ENCODE measurements at places on chromosomes 2 and 18.
A peak's percentile ranks its signal among the peaks of the same experiment; 100 is the strongest.

DNA sequence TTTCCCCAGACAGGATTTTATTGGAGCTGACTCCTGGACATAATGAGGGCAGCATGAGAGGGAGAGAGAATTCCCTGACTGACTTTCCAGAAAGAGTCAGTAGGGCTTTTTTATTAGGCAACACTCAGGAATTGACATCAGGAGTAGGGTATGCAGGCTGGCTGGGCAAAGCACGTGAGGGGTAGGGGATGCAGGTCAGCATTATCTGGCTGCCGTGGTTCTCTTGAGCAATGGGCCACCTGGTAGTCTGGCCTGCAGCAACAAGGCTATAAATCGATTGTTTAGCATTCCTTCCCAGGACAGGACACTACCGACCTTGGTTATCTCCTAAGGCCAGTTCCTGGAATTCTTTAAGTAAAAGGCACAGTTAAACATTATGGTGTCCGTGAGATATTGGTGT is 160.8 kb upstream of the AGAP1 start:
- DNase-seq, result no peak

DNA sequence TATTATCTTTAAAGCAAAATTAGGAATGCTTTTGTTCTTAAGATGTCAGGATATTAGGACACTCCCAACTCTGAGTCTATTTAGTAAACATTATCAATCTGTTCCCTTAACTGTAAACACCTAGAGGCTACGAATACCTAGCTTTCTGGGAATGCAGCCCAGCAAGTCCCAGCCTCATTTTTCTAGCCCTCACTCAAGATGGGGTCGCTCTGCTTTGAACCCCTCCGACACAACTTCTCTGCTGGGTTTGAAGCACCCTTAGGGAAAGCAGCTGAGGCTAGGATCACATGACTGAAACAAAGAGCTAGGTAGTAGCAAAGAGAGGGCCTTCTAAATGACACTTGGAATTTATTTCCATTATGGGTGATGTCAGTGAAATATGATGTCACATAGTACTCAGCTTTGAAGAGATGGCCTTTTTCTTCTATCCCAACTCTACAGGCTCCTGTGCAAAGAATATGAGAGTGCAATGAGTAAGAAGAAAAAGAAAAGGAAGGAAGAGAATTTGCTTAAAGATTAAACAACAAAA is 114.7 kb downstream of the CSRNP3 start:
- DNase-seq, result no peak

DNA sequence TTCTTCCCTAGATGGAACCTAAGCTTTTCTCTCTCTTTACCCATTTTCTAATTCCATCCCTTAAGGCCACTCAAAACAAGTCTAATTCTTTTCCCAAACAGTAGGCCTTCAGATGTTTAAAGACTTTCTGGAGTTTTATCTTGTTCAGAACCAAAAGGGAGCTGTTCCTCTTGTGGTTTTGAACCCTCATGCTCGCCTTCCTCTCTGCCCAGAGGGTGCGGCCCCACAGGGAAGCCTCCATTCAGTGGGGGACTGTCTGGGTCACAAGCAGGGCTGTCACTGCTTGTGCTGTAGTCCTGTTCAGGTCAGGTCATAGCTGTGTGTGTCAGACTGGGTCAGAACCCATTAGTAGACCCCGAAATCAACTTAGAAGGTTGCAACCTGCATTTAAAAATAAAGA is 56.5 kb downstream of the TET3 start:
- DNase-seq, result no peak

GRCh38 chr2:9897846-9898245 is 53.6 kb upstream of the GRHL1 start:
- no peak for DNase-seq

DNA sequence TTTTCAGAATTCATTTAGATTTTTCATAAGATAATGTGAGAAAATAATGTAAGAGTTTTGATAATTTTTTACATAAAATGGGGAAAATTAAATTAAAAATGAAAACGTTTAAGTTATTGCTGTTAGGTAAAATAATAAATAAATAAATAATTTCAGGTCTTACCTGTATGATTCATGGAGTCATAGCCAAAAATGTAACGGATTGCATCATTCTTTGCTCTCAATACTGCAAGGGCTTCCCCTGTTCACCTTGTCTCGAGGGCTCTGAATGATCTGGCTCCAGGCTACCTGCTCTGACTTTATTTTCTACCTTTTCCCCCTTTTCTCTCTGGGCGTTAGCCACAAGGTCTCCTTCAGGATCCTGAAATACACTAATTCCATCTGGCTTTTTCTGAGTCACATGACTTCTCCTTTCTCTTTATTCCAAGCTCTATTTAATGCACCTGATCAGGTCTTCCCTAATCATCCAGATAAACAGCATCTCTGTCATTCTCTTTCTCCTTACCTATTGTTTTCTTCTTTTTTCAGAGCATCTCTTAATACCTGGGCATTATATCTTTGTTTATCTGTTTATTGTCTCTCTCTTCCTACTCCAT is 30.0 kb upstream of the CFAP36 start:
- DNase-seq, result no peak

DNA sequence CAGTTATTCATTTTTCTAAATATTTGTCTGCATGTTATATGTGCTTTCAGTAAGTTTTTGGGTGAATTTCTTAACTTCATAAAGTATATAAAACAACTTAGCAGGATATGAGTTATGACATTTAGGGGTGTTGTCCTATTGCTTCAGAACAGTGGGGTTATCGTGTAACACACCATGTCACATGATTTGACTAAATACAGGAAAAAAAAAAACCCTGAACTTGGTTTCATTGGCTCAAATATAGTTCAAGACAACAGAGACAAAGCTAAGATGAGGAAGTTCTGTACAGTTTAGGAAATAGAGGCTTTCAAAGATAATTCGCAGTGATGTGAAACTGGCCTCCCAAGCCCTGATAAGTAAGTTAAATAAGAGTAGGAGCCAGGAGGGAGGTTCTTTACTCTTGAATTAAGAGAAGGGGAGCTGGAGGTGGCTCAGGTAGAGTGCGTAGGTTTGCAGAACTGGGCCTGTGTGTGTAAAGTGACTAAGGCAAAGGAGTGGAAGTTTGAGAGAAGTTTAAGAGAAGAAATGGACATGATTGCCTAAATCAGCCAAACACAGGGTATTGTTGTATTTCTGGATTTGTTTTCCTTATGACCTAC is 53.9 kb downstream of the LIMS1 start:
- no peak for DNase-seq

DNA sequence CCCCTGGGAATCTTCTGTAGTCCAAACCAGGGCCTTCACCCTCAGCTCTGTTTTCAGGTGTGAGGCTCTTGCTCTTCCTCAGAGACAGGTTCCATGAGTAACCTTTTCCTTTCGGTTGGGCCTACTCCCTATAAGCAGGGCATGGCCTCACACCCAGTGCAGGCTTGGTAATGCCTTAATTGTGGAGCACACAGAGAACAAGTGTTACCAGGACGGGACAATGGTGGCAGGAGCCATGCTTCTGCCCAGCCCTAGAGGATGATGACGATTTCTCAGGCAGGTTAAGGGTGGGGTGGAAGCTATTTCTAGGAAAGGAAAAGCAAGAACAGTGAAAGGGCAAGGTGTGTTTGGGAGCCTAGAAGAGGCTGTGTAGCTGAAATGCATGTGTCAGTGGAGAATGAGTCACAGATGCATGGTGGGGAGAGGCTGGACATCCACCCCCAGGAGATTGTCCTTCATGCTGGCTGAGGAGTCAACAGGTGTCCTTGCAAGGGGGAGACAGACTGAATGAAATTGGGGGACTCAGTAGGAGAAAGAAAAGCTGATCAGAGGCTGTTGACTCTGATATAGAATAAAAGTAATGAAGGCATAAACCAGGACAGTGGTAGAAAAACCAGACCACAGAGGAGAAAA is 22.0 kb upstream of the SERPINB12 start:
- DNase-seq, result no peak

- peak; percentile 6 for DNase-seq
These were observed 602.9 kb downstream of the NYAP2 start for GRCh38 chr2:226002438-226002837.

GRCh38 chr2:217919781-217920351 is 82.9 kb downstream of the TNS1 start:
- no peak for DNase-seq

DNA sequence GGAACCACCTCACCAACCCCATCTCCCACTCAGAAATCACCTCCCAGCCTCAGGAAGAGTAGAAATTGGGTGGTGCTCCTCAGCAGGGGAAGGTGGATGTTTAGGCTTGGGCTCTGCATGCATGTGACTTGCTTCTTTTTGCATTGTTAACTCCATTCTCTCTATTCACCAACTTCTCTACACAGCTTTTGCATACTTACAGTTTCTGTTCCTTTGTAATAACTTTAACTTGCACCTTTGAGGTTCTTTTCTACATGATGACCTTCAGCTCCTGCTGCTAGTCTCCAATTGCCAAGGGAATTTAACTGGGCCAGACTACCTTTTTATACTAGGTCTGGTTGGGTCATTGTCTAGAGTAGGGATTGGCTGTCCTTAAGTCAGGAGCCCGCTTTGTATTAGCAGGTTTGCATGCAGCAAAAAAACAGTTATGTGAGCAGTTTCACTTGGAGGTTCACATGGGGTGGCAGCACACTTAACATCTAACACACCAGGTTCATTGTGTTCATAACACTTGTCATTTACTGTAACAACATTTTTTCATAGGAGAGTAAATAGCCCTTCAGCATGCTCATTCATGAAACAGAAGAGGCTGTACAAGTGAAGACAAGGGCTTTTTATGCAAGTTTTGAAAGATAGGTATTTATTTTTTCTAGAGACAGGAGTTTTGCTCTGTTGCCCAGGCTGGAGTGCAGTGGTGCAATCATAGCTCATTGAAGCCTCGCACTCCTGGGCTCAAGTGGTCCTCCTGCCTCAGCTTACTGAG is 12.0 kb downstream of the MRPL35 start:
- DNase-seq, result no peak

DNA sequence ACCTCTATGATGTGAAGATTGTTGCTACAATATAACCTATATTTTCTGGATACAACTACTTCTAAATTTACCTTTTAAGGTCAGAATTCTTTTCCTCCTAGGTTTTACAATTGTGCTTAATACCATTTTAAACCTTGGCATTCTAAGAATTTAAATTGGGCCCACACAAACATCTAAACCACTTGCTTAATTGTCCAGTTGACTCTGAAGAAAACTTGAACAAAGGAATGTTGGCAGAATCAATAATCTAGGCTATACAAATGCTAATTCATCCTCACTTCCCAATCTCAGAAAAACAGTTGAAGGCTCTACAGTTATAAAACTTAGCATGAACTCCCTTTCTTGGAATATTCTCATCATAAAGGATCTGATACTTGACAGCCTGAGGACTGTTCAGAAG is 84.3 kb downstream of the RPRM start:
- DNase-seq, result no peak

DNA sequence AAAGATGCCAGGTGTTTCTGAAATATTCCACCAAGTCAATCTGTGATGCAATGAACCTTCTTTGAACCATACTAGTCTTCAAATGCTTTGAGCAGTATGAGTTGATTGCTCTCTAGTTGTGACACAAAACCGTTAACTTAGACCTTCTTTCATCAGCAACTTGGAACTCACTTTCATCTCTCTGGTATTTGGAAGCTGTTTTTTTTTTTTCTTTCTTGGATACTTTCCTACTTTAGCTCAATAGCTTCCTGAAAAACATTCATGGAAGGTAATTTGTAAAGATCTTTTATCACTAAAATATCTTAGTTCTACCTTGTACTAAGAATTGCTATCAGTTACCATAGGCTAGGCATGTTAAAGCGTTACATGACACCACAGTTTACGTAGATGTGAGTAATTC is 1071.9 kb upstream of the CHAC2 start:
- no peak for DNase-seq

DNA sequence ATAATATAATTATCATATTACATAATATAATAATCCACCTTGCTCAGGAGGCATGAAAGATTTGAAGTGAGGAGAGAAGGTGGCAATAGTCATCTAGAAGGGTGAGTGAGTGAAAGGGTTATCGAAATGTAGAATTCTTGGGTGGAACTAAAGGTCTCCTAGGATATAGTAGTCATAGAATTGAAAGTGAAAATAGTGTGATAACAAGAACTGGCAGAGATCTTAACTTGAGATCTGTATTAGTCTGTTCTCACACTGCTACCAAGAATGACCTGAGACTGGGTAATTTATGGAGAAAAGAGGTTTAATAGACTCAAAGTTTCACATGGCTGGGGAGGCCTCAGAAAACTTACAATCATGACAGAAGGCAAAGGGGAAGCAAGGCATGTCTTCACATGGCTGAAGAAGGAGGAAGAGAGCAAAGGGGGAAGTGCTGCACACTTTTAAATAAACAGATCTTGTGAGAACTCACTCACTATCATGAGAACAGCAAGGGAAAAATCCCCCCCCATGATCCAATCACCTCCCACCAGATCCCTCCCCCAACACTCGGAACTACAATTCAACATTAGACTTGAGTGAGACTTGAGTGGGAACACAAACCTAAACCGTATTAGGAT is 351.5 kb downstream of the NR4A2 start:
- DNase-seq, result no peak

GRCh38 chr2:70330476-70330875 is 28.6 kb upstream of the FAM136A start:
- DNase-seq, result no peak

- no peak for DNase-seq
These were observed 8.5 kb upstream of the PAX3 start for GRCh38 chr2:222307143-222307756.

DNA sequence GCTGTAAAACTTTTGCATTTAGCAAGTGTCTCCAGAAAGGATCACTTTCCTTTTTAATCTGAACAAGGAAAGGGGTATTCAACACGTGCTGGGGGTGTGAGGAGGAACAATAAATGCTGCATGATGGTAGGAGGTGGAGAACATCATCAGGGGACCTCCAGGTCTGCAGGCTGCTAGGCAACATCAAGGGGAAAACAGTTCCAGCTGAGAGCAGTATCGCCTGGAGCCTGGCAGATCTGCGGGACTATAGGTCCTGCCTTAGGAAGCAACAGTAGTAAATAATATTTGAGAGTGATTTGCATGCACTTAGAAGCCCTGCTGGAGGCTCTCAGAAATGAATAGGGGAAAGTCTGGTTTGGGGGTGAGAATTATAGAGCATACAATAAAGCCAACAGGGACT is 175.6 kb downstream of the SUCLG1 start:
- DNase-seq, result no peak

GRCh38 chr2:52710810-52711618 is 1056.6 kb upstream of the CHAC2 start:
- DNase-seq, result no peak

GRCh38 chr18:25815659-25816058 is 274.8 kb downstream of the SS18 start:
- DNase-seq, result no peak

- no peak for DNase-seq
These were observed 84.8 kb downstream of the SH3RF3 start for GRCh38 chr2:109213646-109214433.

DNA sequence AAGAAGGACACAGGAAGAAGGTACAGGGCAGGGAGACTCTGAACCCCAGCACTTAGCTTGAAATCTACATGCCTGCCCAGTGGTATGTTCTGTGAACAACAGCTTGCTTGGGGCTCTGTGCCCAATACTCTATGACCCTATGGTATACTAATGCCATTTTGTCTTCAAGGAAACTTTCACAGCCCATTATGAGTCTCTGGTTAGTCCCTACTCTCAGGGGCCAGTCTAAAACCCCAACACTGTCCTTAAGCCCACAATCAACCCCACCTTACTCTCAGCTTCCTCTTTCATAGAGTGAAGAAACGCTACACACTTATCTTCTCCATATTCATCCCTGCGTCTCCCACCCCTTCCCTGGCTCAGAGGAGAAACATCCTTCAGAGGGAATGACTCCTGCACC is 16.0 kb downstream of the NEB start:
- no peak for DNase-seq

GRCh38 chr18:3741333-3741732 is 291.4 kb downstream of the TGIF1 start:
- DNase-seq, result no peak
